ENCODE measurements at places on chromosomes 6 and 20.
A peak's percentile ranks its signal among the peaks of the same experiment; 100 is the strongest.

DNA sequence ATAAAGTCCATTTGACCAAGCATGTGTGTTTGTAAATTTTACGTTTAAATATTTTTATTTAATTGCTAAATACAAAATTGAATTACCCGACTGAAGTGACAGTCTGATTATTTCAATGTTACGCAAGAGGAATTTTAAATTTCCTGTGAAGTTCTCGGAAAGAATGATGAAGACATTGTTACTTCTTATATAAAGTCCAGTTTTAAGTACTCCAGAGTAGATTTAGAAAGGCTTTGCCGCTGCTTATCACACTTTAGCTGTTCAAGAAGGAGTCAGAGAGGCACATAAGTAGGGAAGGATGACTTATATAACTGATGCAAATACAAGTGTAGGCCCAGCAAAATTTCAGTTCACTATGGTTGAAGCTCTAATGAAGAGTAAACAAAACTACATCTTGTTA lies 265.1 kb upstream of the CITED2 start:
- no peak for DNase-seq

DNA sequence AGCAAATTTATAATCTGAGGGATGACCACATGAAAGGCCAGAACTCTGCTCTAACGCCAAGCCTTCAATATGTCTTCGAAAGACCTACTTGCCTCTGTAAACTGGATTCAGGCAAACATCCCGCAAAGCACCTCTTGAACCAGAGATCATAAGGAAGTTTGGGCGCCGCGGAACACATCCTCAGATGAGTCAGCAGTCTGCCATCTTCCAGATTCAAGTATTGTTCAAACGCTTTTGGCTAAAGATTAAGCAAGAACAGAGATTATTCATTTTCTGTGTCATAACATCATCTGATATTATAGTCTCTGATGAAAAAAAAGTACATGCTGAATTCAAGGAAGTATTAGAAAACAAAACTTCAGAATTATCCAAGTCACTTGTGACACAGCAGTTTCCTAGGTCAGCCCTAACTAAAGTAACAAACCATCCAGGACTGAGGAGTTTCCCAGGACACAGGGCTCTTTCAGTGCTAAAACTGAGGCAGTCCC lies 20.8 kb downstream of the TBC1D7 start:
- DNase-seq: peak; percentile 96

GRCh38 chr6:74480561-74480960 lies 725.3 kb downstream of the COL12A1 start:
- DNase-seq: peak; percentile 56

- DNase-seq: no peak
These were observed 70.9 kb downstream of the CD40 start for GRCh38 chr20:46188866-46189541.

DNA sequence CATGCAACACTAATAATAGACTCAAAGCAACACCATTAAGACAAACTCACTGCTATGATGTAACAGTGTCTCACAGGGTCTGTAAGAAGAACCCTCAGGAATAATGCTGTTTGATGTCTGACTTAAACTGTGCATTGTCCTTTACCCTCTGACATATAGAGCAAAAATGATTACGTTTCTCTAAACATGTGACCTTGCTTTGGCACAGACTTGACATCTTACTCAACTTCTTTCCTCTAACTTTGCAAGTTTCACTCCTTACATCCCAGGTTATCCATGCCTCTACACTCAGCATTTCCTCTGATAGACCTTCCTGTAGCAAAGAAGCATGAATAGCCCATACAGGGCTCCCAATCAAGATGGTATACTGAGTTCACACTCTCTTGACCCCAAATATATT lies 252.7 kb downstream of the UST start:
- DNase-seq: peak; percentile 67

GRCh38 chr20:41176711-41177552 lies 39.6 kb downstream of the PLCG1 start:
- no peak for DNase-seq

DNA sequence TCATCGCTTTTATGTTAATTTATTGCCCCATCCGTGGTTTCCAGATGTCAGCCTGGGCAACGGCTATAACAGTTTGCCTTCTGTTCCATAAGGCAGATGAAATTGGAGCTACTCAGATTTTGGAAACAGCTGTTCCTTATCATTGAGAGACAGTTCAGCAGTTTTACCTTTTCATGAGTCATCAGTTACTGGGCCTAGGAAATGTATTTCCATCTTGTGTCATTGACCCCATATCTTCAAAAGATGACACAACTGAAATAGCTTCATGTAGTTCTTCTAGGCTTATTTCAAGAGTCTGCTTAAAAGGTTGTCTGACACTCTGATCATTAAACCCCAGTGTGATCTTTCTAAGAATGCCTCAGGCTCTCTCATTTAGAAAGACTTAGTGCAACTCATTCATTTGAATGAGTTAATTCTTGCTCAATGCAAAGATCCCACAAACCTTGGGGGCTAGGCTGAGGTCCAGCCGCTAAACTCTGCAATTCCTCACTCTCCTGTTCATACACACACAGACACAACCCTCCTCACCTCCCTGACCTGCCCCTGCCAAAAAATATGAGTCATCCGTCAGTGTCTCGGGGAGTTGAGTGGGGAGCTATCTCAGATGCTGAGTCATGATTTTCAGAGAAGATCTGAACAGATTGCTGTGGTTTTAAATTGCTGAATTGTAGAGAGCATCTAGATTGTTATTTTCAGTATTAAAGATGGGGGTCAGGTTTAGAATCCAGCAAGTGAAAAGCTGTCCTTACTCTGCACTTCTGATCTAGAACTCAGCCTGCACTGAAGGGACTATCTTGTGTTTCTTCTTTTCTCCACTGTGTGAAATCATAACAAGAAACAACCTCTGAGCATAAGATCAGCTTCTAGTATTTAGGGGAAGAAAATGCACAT lies 61.8 kb downstream of the RPP40 start:
- DNase-seq: peak; percentile 99

- no peak for DNase-seq
These were observed 32.7 kb downstream of the TGM2 start for GRCh38 chr20:38132156-38132909.

GRCh38 chr20:20953738-20954618 lies 152.2 kb downstream of the LINC00237 start:
- no peak for DNase-seq

- peak; percentile 82 for DNase-seq
These were observed at the start of gene RAB22A for GRCh38 chr20:58309591-58310290. Gene RAB22A (plus strand): TSS chr20:58309715. CDS start chr20:58309977, 262 bp downstream.

- no peak for DNase-seq
These were observed 4.9 kb downstream of the PLCG1 start for GRCh38 chr20:41142245-41142644.

- DNase-seq: peak; percentile 86
These were observed 42.4 kb downstream of the ARHGAP18 start for GRCh38 chr6:129667621-129668020.

GRCh38 chr6:45419571-45420082 lies 41.9 kb upstream of the SUPT3H start:
- DNase-seq: peak; percentile 52

- peak; percentile 98 for DNase-seq
These were observed at the start of gene C20orf141 for GRCh38 chr20:2814587-2815051. Gene C20orf141 (plus strand): TSS chr20:2814987. CDS start chr20:2815185, 198 bp downstream.

DNA sequence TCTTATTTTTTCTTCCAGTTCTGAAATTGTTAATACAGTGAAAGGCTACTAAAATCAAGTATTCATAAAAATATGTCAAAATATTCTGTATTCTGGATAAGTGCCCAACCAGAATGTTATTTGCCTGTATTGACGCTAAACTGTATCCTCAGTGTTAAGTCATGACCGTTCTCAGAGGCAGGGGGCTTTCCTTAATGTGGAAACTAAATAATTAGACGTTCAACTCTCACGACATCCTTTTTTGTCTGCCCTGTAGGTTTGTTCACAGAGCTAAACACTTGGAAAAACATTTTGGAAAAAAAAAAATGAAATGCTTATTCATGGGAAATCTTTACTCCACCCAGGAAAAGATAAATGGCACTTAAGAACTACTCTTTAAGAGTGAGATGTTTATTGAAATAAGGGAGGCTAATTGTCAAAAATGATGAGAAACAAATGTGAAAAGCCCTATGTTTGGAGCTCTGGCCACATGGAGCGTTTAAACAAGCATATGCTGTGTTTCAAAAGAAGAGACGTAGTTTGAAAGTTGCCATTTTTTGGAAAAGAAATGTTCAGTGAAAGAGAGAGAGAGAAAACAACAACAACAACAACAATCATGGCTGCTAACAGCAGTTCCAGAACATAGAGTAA lies 453.1 kb upstream of the MARCKS start:
- DNase-seq: no peak

- peak; percentile 67 for DNase-seq
These were observed 125.2 kb downstream of the HIVEP2 start for GRCh38 chr6:142819603-142820337.

DNA sequence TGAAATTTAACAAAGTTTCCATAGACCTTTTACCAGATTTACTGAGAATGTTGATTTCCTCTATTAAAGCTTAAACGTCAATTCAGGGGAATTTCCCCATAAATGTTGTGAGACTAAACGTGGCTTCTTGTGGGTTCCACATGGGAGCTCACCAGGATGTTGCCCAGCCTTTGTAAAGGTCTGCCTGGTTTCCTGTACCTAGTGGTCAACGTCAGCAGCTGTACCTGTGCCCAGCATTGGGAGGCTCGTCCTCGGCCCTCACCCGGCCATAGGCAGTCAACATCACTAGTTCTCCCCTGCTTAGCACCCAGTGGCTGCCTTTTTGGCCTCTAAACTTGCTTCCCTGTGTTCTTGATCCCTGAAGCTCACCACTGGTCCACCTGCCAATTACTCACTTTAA lies 22.1 kb upstream of the CD83 start:
- DNase-seq: no peak

- no peak for DNase-seq
These were observed 163.4 kb upstream of the DEFB112 start for GRCh38 chr6:50213146-50213545.

DNA sequence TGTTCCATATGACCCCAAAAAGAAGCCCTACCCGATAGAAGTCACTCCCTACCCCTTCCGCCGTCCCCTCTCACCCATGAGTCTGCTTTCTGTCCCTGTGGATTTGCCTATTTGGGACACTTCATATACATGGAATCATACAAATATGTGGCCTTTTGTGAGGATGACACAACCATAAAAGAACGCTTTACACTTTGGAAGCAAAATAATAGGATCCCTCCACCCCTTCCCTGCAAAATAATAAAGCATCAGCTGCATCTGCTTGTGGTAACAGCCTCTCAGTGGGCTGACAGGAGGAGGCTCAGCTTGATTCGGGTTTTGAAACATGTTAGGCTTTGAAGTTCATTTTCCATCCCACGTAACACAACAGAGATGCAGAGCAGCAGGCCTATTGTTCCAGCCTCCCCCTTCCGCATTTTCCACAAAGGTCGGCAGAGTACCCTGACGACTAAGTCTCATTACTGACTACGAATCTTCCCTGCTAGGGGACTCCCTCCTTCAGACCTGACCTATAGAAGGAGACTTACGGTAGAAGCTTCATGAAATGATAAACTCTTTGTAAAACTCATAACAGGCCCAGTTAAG lies 99.1 kb downstream of the ALDH8A1 start:
- DNase-seq: peak; percentile 38

DNA sequence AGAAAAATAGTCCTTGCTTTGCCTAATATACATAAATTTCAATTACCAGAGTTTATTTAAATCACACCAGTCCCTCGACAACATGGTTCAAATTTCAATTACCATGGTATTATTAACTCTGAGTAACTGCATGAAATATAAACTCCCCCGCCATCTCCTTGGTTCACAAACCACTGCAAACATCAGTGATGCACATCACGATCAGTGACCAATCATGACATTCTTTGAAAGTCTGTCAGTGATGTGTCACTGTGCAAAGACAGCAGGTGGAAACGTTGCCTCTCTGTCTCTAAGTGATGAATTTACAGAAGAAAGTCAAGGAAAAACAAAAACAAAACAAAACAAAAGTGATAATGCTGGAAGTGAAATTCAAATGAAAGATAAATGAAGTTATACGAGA lies 86.7 kb downstream of the TASP1 start:
- DNase-seq: peak; percentile 1

DNA sequence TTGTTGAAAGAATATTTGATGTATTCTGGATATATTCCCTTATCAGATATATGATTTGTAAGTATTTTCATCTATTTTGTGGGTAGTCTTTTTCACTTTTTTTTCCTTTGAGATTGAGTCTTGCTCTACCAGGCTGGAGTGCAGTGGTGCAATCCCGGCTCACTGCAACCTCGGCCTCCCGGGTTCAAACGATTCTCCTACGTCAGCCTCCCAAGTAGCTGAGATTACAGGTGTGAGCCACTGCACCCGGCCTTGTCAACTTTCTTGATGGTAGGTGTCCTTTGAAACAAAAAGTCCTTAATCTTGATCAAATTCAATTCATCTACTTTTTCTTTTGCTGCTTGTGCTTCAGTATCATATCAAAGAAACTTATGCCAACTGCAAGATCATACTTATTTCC lies 297.2 kb upstream of the NRSN1 start:
- DNase-seq: no peak

DNA sequence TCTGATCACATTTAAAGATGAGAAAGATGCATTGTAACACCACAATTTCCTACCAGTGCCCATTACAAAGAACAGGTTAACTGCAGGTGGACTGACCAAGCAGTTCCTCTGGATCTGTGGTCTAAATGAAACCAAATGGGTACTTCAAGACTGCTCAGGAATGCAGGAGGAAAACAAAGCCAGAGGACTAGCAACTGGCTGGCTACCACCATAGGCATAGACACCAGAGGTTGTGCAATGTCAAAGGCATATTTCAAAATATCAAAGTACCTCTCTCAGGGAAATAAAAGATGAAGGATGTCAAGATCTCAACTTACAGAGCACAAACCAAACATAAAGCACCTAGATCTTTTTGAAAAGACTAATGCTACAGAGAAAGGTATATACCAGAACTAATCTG lies 65.5 kb downstream of the GMDS start:
- DNase-seq: peak; percentile 62

GRCh38 chr20:47276851-47277534 lies 79.5 kb downstream of the ZMYND8 start:
- DNase-seq: peak; percentile 63

- DNase-seq: no peak
These were observed 82.6 kb downstream of the RIPOR3 start for GRCh38 chr20:50608750-50609104.

GRCh38 chr6:137033828-137034227 lies 10.9 kb downstream of the IL20RA start:
- DNase-seq: no peak

- DNase-seq: no peak
These were observed 777.9 kb downstream of the TENT5A start for GRCh38 chr6:80974579-80974978.

DNA sequence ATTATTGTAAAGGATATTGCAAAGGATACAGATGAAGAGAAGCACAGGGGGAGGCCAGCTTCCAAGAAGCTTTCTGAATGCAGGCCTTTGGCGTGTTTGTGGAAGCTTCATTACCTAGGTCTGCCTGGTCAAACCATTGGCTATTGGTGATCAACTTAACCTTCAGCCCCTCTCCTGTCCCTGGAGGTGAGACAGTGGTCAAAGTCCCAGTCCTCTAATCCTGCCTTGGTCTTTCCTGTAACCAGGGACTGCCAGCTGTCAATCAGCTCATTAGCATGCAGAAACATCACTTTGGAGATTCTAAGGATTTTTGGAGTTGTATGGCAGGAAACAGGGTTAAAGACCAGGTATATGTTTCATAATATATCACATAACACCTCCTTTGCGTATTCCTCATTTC lies 13.0 kb downstream of the RIN2 start:
- no peak for DNase-seq

GRCh38 chr6:36334832-36335459 lies 1.7 kb downstream of the BNIP5 start:
- DNase-seq: no peak

GRCh38 chr20:20894280-20894679 lies 181.8 kb upstream of the RALGAPA2 start:
- DNase-seq: no peak
